ENCODE measurements at places on chromosomes 6 and 20. TPM values are rescaled to one million over a fixed set of nuclear protein-coding genes. Genes with fewer than 3 reads are reported as not detected.

GRCh38 chr6:88586371-88587149 is 376.9 kb downstream of the RNGTT start:
- DNase-seq = peak; percentile 7

GRCh38 chr6:39848171-39848570 is 56.0 kb downstream of the DAAM2 start:
- DNase-seq = no peak

- DNase-seq = peak; percentile 52
Measured at GRCh38 chr20:577167-577791, 32.8 kb downstream of the TCF15 start.

GRCh38 chr6:105510746-105511145 is 107.9 kb upstream of the PREP start:
- no peak for DNase-seq

GRCh38 chr6:31355583-31355948 is 1.4 kb downstream of the HLA-B start:
- no peak for DNase-seq

DNA sequence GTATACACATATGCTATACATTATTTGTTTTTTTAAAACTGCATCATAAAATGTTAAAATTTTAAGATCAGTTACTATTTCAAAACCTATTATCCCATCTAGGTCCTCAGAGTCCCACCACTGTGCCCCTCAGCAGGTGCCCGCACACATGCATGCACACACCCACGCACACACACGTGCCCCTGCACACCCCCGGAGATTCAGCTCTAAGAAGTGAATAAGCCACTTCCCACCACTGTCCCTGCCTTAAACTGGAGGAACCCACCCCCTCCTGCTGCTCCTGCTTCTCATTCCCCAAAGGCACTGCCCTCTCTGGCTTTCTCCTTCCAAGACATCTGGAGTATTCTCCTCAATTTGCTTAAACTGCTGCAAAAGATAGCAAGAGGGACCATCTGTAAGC is 5.4 kb upstream of the FAM210B start:
- DNase-seq = no peak

DNA sequence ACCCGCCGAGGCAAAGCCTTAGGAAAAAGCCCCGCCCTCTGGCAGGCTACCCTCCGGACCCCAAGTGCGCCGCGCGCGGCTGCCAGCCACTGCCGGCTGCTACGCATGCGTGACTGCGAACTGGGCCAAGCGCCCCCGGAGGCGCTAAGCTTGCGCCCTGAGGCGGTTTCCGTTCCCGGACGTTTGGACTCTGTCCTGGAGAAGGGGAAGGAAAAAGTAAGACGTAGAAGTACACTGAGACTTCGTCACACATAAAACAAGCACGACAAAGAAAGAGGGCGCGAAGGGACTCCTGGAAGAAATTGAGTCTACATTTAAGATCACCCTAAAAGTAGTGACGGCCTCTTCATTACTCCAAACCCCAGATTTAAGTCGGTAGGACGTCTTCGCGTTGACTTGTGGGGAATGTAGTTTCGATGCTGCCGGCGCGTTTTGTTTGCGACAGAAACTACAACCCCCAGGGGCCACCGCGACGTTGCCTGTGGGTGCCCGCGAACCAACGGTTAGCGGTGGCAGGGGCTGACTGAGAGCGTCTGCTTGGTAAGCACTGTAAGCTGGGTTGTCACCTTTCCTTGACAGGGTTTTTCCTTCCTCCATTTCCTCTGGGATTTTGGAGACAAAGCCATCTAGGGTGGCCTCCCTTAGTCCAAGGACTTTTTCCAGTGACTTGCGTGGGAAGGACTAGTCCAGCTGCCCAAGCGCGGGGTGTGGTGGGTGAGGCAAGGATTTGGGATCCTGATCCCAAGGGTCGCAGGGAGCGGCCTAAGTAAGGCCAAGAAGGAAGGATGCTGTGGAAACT is at the start of gene CEP57L1:
TSS of gene CEP57L1 (plus strand) at position 472 of the 799 bp plus-strand sequence. CDS start 49,715 bp downstream, outside the sequence.
- DNase-seq = peak; percentile 96

GRCh38 chr20:62576815-62577489 is 65.4 kb upstream of the SLCO4A1 start:
- no peak for DNase-seq

DNA sequence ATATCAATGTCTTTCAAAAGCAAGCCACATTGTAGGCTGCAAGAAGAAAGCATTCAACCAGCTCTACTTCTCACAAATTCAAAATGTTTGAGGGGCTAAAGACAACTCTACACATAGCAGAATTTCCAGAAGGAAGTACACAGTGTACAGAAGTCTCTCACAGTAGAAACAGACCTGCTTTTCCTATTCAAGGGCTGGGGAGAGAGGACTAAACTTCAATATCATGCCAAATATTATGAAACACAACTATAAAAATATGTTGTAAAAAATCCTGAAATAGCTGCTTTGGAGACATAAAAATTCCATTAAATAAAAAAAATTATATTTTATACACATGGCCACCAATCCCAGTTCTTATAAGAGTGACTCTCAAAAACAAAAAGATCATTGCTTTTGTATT is 70.8 kb upstream of the IPCEF1 start:
- no peak for DNase-seq

DNA sequence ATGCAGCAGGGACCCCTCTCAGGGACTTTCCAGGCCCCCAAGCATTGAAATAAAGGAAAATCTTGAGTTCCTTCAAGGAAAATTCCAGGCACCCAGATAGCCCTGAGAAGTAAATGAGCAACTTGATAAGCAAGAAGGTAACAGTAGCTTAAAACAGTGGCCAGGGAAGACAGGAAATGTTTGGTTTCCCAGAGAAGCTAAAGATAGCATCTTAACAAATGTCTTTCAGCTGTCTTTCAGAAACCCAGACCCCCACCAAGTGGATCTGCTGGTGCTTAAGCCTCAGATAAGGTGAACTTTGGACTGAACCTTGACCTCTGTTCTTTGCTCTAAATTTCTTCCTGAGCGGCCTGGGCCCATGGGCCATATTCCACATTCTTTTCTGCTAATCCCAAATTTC is 117.8 kb upstream of the CST7 start:
- no peak for DNase-seq

COL19A1 gene
- 0.07 TPM for total RNA-seq

ADGB gene
- not detected for total RNA-seq

HIVEP2 gene
- 5.8 TPM for total RNA-seq

PHIP gene
- 10.3 TPM for total RNA-seq

ADGRF5 gene
- 2.9 TPM for total RNA-seq

POU3F2 gene
- total RNA-seq = 1.6 TPM

SLC16A10 gene
- 5.2 TPM for total RNA-seq

APCDD1L gene
- 0.27 TPM for total RNA-seq

TBXT gene
- total RNA-seq = not detected
